ENCODE measurements at places on chromosomes 16 and 17.

DNA sequence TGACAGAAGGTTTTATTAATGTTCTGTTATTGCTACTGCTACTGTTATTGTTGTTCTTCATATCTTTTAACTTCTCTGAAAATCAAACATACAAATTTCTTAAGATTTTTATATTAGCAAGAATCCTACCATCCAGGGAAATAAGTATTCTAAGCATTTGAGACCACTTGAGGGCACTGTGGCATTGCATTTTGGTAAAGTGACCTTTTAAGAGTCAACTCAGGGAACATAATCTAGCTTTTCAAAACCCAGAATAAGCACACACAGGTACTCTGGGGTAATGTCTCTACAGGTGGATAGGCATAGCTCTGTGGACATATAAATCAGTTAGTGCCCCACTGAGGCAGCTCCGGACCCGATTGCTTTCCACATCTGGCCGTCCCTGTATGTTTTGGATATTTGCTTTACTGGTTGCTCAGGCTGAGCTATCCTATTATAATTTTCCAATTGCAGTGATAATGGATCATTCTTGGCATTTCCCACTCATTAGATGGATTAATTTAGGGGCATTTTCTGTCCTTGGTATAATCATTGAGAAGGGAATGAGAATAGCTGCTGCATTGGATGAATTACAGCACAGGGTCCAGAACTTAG is 1425.1 kb upstream of the CDH8 start:
- no peak for DNase-seq

- DNase-seq = no peak
These were observed 12.4 kb downstream of the IRF8 start for GRCh38 chr16:85911251-85911930.

- no peak for DNase-seq
These were observed 11.6 kb downstream of the FBXL19 start for GRCh38 chr16:30934827-30935557.

- DNase-seq = no peak
These were observed 8.8 kb upstream of the ZNF263 start for GRCh38 chr16:3274490-3274889.

DNA sequence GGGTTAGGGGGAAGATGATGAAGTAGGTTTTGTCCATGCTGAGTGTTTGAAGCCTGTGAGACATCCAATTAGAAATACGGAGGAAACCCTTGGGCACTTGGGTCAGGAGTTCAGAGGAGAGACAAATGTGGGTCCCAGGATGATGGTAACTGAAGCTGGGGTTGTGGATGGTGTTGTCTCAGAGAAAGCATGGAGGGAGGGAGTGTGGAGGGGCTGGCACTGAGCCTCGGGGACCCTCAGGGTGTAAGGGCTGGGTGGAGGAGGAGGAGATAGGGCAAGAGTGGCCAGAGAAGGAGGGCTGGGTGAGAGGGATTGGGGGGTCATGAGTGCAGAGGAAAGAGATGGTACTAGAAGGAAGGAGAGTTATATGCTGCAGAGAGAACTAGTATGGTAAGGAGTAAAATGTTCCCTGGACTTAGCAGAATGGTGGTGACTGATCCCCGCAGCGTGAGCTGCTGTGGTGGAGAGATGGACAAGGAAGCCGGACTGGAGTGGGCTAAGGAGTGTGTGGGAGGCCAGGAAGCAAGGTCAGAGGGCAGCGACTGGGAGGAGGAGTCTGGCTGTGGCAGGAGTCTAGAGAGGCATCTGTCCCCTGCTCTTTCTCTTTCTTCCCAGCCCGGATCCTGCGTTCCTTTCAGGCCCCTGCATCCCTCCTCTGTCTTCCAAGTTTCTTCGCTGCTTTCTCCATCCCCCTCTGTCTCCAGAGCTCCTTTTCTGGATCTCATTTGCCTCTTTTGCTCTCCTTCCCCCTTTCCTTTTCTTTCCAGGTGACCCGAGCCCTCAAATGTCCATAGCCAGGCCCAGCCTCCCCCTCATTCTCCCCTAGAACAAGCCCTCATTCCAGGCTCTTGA is 3.9 kb upstream of the COL1A1 start:
- no peak for DNase-seq

DNA sequence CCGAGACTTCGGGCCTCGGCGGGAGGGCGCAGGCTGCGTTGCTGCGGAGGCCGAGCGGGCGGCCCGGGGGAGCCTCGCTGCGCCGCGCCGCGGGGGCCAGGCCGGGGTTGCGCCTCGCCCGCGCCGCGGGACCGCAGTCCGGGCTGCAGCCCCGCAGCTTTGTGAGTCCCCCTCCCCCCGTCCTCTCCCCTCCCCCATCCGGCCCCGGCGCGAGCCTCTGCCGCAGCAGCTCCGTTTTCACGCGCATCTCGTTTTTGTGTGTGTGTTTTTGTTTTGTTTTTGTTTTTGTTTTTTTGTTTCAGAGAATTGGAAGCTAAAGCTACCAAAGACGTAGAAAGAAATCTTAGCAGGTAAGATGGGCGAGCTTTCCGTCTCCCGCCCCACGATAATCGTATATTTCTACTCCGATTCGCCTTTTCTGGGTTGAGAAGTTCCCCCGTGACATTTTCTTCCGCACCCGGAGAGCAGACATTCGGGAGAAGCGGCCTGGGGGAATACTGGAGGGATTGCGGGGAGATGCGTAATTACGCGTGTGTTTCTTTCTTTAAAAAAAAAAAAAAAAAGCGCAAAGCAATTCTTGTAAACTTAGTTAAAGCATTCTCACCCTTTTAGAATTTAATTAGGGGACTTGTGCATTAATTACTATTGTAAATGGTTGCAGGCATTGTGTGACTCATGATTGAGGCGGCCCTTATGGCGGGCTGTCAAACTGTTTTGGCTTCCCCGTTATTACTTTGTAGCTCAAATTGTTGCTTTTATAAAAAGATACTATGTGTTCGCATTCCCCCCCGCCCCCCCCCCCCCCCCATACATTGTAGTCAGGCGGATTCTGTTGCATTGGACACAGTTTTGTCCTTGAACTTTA is 732 bp downstream of the TNRC6A start:
- peak; percentile 9 for DNase-seq

GRCh38 chr16:6549415-6549814 is 783.2 kb upstream of the RBFOX1 start:
- no peak for DNase-seq

- DNase-seq = no peak
These were observed 18.8 kb downstream of the PCTP start for GRCh38 chr17:55769625-55770000.

Measured in stimulated activated CD4-positive, alpha-beta T cell treated with anti-CD3 and anti-CD28 coated beads, TNF-alpha, amount 100 ng/mL, for 4 hours (primary cell).